Fibroblast of skin of back (primary cell): ENCODE measurements at places on chromosomes 13 and 19.
A peak's percentile ranks its signal among the peaks of the same experiment; 100 is the strongest.

DNA sequence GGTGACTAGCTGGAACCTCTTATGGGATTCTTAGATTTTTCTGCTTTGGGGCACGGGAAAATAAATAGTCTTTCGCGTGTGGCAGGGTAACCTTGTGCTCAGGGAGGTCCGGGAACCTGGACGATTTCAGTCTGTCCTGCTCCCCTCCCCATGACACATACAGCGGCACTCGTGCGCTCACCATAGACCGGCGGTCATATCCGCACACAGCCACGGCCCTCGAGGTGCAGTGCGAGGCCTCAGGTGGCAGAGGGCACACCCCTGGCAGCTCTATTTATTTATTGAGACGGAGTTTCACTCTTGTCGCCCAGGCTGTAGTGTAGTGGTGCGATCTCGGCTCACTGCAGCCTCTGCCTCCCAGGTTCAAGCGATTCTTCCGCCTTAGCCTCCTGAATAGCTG, 3.0 kb downstream of the ONECUT3 start:
- DNase-seq = no peak

- peak; percentile 66 for DNase-seq
These were observed 95.4 kb downstream of the CYSLTR2 start for GRCh38 chr13:48749144-48749543.

GRCh38 chr19:18588611-18589379, at the start of gene REX1BD:
TSS of gene REX1BD (plus strand) at chr19:18588798. CDS start at chr19:18588802, 4 bp downstream.
- peak; percentile 79 for DNase-seq

DNA sequence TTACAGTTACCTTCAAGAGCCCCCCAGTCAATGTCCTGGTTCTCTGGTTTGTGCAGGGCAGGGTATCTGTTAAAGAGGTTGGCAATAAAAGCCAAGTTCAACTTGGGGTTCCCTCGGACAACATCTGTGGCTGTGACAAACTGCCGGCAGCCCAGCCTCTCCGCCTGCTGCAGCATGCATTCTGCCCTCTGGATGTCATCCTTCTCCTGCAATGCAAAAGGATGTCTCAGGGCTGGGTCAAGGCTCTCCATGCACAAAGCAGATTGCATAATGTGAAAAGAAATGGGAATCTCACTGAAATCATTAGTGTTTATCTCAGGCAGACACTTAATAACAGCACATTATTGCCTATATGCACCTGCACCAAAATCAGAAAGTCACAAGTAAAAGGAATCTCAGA, 35.1 kb downstream of the LCP1 start:
- peak; percentile 12 for DNase-seq

GRCh38 chr13:113297370-113298042, 467 bp downstream of the LAMP1 start:
- peak; percentile 15 for DNase-seq

DNA sequence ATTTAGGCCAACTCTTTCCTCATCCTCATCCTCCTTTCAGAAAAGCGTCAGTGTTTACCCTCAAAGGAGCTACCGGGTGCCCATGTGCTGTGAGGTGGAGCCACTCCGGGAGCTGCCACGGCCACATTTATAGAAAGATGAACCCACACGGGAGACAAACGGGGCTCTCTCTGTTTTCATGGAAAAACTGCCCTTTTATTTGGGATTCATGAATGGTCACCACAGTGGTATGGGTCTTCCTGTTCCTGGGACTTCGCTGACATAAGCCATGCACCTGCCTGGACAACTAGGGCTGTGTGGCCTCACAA, 224.2 kb downstream of the ZIC5 start:
- no peak for DNase-seq

- no peak for DNase-seq
These were observed 42.8 kb downstream of the SLC6A16 start for GRCh38 chr19:49282184-49282583.

GRCh38 chr19:1690699-1691307, 38.4 kb upstream of the TCF3 start:
- peak; percentile 17 for DNase-seq

GRCh38 chr19:7561325-7561724, 25.8 kb downstream of the PNPLA6 start:
- no peak for DNase-seq

- peak; percentile 7 for DNase-seq
These were observed 24.4 kb downstream of the SLC25A15 start for GRCh38 chr13:40813667-40814454.

DNA sequence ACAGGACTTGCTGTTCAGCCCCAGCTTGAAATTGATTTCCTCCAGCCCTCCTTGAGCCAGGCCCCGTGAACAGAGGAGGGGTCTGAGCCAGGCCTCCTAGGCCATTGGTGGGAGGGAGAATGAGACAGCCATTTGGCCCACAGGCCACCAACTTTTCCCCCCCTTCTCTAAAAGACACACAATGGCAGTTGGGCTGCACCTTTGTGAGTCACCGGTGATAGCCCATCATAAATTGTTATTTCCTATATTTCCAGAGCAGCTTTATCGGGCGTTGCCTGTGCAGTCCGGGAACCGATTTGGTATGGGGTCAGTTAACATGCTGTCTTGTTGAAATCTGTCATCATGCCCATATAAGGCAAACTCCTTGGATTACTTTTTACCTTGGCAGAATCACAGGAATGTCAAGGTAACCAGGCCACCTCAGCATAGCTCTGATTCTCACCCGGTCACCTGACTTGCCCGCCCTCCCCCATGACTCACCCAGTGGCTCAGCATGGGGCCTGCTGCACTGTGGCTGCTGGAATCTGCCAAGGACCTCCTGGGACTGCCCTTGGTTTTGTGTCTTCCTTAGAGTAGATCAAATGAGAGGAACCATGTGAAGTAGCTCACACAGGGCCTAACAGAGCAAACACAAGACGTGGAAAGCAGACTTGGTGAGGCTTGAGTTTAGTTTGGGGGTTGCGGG, 36.1 kb downstream of the ACTN4 start:
- peak; percentile 97 for DNase-seq

DNA sequence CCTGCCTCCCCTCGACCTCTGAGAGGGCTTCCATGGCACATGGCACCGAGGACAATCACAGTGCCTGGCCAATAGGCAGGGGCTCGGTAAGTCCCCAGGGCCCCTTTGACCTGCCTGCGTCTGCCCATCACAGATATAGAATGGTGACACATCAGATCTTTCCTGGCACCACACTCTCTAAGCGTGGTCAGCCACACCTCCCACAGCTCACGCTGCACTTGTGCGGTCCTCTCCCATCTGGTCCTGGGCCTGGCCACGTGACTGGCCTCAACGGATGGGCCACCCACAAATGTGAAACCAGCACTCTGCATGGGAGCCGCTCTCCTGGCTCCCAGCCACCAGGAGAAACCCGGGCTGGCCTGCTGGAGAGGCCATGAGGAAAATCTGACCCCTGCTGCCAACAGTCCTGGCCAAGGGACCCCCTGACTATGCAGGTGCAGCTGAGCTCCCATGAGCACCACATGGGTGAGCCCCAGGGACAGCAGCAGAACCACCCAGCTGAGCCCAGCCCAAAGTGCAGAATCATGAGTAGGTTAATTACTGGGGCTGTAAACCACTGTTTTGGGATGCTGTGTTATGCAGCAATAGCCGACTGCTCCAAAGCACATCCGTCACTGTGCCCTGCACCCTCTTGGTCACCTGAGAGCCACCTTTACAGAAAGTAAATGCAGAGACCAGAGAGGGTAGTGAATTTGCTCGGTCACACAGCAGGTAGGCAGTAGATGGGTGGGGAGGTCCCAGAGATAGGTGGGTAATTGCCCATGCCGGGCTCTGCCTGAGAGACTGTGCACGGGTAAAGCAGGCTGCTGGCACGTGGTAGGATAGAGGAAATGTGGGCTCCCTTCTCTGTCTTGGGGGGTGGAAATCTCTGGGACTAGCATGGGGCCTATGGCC, 9.7 kb upstream of the MEF2B start:
- DNase-seq = no peak

DNA sequence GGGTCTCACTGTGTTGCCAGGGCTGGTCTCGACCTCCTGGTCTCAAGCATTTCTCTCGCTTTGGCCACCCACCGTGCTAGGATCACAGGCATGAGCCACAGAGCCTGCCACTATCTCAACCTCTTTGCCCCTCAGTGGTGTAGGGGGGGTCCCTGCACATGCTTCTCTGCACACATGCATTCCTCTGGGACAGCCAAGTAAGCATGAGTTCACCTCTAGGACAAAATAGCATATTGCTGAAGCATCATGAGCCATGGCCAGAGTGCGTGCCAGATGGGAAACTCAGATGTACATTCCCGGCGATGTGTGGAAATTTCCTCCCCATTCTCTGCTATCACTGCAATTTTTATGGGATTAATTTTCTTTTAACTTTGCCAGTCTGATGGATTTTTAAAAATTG, 23.1 kb downstream of the CHAF1A start:
- DNase-seq = peak; percentile 85

DNA sequence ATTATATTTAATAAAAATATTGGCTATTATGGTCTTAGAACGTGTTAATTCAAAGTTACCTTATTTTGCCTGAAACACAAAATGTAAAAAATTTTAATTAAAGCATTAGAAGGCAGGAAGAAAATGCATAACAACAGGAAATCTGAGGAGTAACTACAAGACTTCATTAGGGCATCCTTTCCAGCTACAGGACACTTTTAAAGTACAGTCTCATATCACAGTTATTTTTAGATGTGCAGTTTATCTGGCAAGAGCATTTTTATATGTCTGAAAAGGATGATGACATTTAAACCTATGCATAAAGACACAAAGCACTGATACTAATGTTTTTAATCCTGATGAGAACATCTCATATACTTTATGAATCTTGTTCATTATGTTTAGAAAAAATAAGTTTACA, 247.5 kb downstream of the VWA8 start:
- DNase-seq = no peak

DNA sequence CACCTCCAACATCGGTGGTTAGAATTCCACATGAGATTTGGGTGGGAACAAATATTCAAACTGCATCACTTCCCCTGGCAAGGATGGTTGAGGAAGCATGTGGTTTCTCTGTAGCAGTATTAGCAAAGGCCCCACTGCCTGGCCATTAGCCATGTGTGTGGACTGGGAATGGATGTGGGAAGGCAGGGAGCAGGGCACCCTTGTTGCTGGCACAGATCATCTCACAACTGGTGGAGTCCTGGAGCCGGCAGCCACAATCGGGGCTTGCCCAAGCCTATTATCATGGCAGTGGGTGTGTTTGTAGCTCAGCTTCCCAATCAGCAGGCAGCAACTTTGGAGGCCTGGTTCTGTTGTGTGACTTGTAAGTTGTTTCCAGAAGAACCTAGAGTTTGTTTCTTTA, 391.9 kb downstream of the DLEU7 start:
- no peak for DNase-seq

DNA sequence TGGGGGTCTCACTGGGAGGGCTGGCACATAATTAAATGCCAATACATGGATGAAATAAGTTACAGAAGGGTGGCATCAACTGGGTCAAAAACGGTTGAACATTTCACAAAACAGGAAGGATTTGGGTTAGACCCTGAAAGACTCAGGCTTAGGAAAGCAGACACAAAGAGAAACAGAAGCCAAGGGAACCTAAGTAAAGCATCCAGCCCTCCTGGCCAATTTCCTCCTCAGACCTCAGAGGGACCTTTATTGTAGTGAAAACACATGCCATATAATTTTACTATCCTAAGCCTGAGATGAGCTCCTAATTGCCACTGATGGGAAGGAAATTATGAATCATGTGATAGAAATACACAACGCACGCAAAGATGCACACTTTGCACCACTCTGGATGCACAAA, 12.1 kb upstream of the CEACAM3 start:
- no peak for DNase-seq

- peak; percentile 68 for DNase-seq
These were observed 43.9 kb downstream of the CERS4 start for GRCh38 chr19:8252922-8253589.

- no peak for DNase-seq
These were observed 6.9 kb upstream of the CEACAM5 start for GRCh38 chr19:41701401-41702075.

- DNase-seq = no peak
These were observed 11.2 kb downstream of the DAPK3 start for GRCh38 chr19:3959766-3960131.

DNA sequence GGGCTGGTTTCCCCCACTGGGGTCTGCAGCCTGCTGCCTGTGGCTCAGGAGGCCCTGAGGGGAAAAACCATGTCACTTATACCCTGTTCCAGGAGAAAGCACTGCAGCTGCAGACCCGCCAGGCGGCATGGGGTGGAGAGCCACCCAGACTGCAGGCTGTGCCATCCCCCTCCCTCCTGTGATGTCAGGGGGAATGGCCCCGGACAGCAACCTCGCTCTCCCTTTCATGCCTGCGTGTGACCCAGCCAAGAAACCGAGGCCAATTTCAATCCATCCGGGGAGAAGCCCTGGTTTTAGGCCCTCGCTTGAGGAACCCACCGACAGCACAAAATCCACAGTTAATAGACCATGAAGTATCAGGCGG, 37.2 kb upstream of the MATK start:
- no peak for DNase-seq

- DNase-seq = no peak
These were observed 681 bp downstream of the ZNF837 start for GRCh38 chr19:58380037-58380661.

DNA sequence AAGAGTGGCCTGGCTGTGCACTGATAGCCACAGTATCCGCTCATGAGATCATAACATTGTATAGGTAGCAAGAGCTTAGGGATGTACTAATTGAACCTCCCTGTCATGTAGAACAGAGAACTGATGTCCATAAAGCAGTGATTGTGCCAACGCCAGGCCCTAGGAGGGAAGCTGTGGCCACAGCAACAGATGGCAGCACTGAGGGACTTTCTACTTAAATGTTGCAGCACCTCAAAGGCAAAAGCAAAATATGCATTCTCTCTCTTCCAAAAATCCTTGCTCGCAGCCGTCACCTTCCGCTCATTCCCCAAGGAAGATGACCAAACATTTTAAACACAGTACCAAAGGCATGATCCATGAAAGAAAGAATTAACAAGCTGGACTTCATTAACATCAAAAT, 32.3 kb downstream of the COL4A1 start:
- no peak for DNase-seq

- peak; percentile 33 for DNase-seq
These were observed 41.8 kb downstream of the UGGT2 start for GRCh38 chr13:96011291-96011872.

GRCh38 chr13:73061876-73062275, 3.1 kb downstream of the KLF5 start:
- DNase-seq = no peak
